ENCODE measurements at places on chromosomes 7 and 10.

DNA sequence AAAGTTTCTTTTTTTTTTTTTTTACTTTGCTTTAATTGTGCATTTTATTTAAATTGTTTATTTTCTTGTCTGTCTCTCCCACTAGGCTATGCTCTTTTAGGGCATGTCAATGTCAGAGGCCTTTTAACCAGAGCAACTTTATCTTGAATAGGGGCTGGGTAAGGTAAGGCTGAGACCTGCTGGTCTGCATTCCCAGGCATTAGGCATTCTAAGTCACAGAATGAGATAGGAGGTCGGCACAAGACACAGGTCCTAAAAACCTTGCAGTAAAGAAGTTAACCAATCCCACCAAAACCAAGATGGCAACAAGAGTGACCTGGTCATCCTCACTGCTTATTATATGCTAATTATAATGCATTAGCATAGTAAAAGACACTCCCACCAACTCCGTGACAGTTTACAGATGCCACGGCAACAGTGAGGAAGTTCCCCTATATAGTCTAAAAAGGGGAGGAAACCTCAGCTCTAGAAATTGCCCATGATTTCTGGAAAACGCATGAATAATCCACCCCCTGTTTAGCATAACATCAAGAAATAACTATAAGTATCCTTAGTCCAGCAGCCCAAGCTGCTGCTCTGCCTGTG lies 47.0 kb upstream of the FRMD4A start:
- DNase-seq: no peak

DNA sequence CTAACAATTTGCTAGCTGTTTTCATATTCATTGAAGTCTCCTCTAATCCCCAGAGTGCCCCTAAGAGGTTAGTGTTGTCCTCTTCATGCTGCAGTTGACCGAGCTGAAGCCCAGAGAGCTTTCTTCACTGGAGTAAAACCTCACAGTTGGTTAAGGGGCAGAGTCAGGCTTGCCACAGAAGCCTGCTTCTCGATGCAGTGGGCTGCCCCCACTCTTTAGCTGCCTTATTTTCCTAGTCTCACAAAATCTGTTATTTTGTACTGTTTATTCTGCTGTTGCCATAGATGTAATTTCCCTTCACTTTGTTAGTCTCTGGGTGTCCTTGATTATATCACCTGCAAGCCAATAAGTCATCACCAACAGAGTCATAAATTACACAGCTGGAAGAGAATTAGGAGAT lies 56.3 kb upstream of the ZPBP start:
- DNase-seq: no peak

GRCh38 chr10:70773965-70774809 lies 11.0 kb downstream of the TBATA start:
- DNase-seq: no peak

- no peak for DNase-seq
Measured at GRCh38 chr7:91852263-91852741, 28.2 kb downstream of the MTERF1 start.

DNA sequence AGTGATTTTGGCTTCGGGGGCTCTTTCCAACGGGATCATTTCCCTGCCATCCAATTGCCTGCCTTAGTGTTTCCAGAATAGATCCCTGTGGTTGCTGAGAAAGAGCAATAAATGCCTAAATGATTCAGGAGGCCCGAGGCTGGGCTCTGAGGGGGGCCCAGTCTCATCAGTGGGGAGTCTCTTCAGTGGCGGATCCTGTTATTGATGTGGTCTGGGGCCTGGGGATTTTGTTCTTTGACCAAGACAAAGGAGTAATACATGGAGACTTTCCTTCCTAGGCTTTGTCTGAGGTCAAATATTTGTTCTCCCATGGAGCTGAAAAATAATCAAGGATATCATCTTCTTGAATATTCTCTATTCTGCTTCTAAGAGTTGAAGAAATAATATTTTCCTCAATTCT lies 40.8 kb downstream of the TAS2R41 start:
- no peak for DNase-seq

DNA sequence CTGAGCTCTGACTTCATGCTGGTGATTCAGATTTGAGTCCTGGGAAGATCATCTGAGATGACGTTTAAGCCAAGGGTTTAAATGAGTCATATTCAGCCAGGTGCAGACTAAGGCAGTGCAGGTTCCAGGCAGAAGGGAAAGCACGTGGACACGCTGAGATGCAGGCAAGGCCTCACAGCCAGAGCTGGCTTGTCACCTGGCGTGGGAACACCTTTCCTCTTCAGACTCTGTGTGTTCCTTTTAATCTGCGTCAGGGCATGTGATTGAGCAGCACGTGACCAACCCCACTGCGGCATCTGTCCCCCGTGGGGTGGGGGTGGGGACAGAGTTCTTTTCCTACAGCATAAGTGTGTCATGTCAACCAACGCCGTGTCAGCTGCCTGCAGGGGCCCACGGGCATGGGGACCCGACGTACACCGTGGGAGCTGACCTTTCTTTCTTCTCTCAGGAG lies 10.7 kb upstream of the IDI2 start:
- DNase-seq: no peak

- no peak for DNase-seq
Measured at GRCh38 chr7:135209225-135209834, 2.0 kb downstream of the WDR91 start.

- DNase-seq: no peak
Measured at GRCh38 chr10:24969841-24970281, 17.5 kb upstream of the PRTFDC1 start.

DNA sequence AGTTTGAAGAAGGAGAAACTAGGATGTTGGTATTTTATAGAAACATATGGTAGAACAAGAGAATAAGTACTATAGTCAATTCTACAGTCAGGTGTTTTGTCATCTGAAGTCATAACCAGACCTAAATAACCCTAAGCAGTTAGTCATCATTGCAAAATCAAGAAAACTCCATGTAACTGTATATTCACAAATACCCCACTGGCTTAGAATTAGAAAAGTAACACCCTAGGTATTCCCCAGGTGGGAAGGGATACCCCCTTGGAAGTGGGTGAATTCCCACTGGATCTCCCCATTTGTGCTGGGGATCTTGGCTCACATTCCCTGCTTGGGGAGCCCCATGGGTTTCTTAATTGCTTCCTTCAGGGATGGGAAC lies 45.9 kb upstream of the ITGB8 start:
- DNase-seq: no peak

DNA sequence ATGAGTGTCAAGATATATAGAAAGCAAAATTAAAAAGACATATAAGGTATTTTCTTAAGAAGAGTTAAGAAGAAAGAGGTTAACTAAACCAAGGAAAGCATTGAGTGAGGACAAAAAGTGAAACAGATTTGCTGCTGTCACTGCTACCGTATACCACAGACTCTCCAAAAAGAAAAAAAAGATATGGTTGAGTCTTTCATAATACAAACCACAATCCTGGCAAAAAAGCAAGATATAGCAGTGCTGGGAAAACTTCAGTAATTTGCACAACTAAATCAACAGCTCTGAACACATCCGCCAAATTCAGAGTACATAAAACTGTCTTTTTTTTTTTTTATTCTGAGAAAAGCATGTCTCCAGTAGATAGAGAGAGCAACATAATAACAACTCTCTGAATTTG lies 114.7 kb downstream of the ETV1 start:
- no peak for DNase-seq

DNA sequence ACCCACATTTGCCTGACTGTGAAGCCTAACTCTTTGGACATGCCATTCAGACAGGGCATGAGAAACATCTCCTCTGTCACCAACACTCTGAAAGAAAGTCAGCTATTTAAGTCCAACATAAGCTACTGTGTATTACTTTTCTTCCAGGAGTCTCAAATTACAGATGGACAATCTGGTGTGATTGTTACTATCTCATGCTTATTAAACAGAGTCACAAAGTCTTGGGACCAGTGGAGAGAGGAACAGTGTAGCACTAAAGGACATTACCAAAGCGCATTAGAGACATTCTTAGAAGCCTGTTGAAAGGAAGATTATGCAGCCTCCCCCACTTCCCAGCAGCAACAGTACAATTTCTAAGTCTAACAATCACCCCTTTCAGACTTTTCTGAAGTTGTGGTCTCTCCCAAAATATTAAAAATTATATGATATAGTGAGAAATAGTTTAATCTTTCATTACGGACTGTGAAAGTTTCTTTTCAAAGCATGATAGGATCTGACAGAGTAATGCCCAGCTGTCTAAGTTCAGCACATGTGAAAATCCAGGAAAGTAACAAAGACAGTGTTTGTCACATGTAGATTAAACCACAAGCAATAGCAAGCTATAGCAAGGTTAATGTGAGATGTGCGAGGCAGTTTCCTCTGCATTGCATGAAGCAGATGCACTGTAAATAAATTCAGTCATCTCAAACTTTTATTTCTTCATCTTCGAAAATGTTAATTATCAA lies 280.9 kb upstream of the FZD8 start:
- no peak for DNase-seq

DNA sequence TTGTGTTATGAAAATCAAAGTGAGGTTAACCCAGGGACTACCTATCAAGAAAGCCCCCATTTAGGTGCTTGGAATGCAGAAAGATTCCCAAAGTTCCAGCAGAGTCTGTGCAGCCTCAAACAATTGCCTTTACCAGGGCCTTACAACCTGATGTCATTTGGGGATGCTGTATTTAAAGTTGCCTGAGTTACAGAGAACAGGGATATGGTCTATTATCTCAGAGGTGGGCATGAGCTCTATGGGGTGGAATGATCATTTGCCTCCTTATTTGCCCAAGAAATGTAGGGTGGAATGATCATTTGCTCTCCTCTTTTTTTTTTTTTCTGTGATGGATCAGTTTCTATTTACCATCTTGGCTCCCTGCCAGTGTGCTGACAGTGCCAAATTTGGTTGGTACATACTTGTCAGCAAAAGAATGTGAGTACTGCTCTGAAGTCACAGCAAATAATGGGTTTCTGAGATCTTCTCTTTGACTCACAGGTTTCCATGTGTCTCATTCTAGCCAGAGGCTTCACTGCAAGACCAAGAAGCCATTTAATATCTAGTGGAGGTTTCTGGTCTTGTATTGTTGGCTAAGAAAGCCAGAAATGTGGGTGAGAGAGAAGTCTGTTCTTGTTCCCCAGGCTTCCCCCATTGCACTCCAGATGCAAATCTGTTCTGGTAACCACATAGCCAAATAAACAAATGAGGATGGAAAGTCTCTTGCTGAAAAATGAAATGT lies 45.5 kb upstream of the ZNRF2 start:
- no peak for DNase-seq

DNA sequence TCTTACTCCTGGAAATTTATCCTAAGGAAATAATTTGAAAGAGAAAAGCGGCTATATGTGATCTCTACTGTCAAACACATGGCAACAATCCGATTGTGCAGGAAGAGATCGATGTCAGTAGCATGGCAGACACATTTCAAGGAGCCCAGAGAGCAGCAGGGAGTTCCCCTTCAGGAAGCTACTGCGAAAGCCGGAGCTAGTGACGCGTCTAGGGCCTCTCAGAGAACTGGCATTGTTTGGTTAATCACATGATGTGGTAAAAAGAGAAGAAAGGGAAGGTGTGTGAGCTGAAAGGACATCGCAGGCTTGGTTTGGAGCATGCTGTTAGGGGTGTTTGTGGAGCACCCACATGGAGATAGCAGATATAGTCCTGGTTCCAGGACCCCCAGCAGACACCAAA lies 74.9 kb downstream of the BEND7 start:
- DNase-seq: no peak

GRCh38 chr7:37068038-37068437 lies 343.7 kb upstream of the AOAH start:
- DNase-seq: no peak

DNA sequence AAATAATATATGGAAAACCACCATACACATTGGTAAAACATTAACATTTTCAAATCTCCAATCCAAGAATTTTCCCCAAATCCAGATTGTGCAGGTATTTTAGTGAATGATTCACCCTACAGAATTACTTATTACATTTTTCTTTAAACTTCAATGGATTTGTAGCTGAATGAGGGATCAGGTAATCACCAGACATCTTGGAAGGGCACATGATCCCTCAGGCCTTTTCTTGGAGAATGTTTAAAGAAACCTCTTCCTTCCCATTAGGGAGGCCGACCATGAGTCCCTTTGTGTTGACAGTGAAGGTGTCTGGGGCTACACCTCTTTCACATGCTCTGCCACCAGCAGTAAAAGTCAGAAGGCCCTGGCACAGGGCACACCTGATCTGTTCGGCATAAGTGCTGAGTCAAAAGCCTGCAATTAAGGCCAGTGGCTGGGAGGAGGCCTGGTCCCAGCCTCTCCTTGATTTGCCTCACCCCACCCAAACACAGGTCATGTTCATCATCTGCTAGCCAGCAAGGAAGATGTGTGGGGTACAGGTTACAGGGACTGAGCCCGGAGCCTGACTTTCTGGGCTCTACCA lies 207.7 kb downstream of the SNX10 start:
- no peak for DNase-seq

- DNase-seq: no peak
Measured at GRCh38 chr10:15196021-15196834, 27.7 kb upstream of the NMT2 start.

DNA sequence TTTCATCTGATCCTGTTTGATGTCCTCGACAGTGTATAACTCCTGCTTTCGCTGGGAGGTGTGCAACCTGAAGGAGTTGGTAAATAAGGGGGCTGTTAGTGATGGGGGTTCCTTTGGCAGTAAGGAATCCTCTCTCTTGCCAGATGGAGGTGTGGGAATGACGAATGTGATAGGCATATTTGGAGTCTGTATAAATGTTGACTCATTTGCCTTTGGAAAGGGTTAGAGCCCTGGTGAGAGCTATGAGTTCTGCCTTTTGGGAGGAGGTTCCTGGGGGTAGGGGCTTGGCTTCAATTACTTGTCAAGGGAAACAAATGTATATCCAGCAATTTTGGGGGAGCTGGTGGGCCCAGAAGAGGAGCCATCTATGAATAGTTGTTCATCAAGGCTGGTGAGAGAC lies 11.4 kb upstream of the CHST3 start:
- DNase-seq: no peak

GRCh38 chr10:12195281-12195602 lies 449 bp downstream of the NUDT5 start:
- no peak for DNase-seq

DNA sequence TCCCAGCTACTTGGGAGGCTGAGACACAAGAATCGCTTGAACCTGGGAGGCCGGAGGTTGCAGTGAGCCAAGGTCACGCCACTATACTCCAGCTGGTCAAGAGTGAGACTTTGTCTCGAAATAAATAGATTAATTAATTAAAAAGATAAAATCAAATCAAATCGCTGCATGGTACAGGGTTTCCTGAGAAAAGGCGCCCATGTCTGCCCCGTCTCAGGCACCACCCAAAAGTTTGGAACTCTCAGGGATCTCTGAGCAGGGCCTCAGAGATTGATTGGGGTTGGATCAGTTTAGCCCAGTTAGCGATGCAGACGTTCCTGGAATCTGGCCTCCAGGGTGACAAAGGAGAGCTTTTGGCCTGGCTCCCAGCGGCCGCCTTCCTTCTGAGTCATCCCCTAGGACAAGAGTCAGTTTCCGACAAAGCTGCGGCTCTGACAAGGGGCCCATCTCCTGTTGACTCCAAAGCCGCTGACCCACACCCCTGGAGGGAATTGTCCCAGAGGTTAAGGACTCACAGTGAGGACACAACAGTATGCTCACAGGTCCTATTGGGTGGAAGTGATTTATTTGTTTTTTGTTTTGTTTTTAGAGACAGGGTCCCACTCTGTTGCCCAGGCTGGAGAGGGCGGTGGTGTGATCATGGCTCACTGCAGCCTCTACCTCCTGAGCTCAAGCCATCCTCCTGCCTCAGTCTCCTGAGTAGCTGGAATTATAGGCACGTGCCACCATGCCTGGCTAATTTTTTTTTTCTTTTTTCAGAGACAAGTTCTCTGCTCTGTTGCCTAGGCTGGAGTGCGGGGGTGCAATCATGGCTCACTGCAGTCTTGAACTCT lies 6.8 kb downstream of the ORAI2 start:
- no peak for DNase-seq

GRCh38 chr7:113119429-113119828 lies 1.1 kb upstream of the SMIM30 start:
- DNase-seq: no peak

GRCh38 chr7:128739990-128740682 lies 977 bp downstream of the CALU start:
- DNase-seq: no peak
